ENCODE measurements at places on chromosomes 4 and X. TPM values are rescaled to one million over a fixed set of nuclear protein-coding genes. Genes with fewer than 3 reads are reported as not detected.

DNA sequence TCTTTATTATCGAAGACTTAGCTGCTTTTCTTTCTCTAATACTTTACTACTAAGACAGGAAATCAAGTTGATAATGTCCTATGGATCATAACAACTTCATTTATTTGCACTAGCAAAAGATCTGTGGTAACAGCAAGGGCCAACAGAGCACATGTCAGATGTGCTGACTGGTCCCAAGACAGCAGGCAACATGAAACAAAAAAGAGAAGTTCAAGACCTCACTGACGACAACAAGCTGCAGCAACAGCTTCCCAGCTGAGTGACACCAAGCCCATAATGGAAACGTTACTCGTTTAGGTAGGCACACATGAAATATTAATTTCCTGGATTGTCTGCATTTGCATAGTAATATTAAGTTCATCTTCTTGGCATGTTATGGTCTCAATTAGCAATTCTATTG is 126.9 kb downstream of the UNC5C start:
- no peaks in the 10 kb centered on the region for H3K36me3 ChIP-seq
- H3K4me1 ChIP-seq: no peaks in the 10 kb centered on the region
- H3K27me3 ChIP-seq: no peaks in the 10 kb centered on the region

- H3K4me1 ChIP-seq: no peaks in the 10 kb centered on the region
- DNase-seq: peak; percentile 91
- H3K27ac ChIP-seq: peak within 1 kb of the TSS; percentile 85
- H3K36me3 ChIP-seq: no peaks in the 10 kb centered on the region
- no peaks in the 10 kb centered on the region for H3K27me3 ChIP-seq
Observed at GRCh38 chrX:101051549-101052302, at the start of gene TRMT2B. Gene TRMT2B, minus strand, starts transcription at chrX:101052111. Its CDS starts 9,822 bp downstream, at chrX:101042289.

GRCh38 chrX:79375340-79375739 is 8.2 kb upstream of the ITM2A start:
- no peak overlapping the region for H3K27ac ChIP-seq
- DNase-seq: no peak
- no peaks in the 10 kb centered on the region for H3K27me3 ChIP-seq
- H3K4me1 ChIP-seq: no peaks in the 10 kb centered on the region
- H3K4me3 ChIP-seq: no peak overlapping the region

DNA sequence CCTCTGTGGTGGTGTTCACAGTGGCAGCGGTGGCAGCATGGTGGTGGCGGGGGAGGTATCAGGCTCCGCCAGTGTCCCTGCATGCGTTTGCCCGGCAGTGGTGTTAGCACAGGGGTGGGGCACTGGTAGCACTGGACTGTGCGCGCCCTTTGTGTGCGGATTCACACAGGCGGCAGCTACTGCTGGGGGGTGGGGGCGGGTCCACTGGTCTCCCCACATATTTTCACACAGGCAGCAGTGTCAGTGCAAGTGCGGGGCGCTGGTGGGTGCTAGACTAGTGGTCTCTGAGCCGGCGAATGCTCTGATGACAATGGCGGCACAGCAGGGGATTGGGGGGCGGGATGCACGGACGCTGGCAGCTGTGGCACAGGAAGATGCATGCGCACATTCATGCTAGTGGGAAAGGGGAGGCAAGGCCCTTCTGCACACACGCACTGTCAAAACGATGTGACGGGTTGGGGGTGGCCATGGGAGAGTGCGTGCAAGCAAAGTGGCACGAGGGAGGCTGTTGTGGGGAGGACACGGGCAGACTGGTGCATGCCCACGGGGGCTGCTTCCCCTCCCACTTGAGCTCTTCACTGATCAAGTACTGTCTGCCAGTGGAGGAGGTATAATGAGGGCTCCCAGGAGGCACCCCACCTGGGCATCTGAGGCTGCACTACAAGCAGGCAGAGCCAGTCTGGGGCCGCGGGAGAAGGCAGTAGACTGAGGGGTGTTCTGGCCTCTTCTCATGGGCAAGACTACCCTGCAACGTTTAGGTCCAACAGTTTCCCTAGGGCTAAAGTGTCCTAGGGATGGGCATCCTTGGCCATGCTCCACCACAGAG is 53.0 kb downstream of the POF1B start:
- H3K36me3 ChIP-seq: no peaks in the 10 kb centered on the region
- DNase-seq: no peak
- H3K4me3 ChIP-seq: no peak overlapping the region
- no peaks in the 10 kb centered on the region for H3K4me1 ChIP-seq
- no peaks in the 10 kb centered on the region for H3K27me3 ChIP-seq

- no peaks in the 10 kb centered on the region for H3K36me3 ChIP-seq
- peaks cover 18% of the 10 kb centered on the region for H3K27me3 ChIP-seq
- peaks cover 7% of the 10 kb centered on the region for H3K4me1 ChIP-seq
- H3K27ac ChIP-seq: no peak overlapping the region
- no peak overlapping the region for H3K4me3 ChIP-seq
Observed at GRCh38 chr4:1031956-1032795, 20.8 kb downstream of the FGFRL1 start.

DNA sequence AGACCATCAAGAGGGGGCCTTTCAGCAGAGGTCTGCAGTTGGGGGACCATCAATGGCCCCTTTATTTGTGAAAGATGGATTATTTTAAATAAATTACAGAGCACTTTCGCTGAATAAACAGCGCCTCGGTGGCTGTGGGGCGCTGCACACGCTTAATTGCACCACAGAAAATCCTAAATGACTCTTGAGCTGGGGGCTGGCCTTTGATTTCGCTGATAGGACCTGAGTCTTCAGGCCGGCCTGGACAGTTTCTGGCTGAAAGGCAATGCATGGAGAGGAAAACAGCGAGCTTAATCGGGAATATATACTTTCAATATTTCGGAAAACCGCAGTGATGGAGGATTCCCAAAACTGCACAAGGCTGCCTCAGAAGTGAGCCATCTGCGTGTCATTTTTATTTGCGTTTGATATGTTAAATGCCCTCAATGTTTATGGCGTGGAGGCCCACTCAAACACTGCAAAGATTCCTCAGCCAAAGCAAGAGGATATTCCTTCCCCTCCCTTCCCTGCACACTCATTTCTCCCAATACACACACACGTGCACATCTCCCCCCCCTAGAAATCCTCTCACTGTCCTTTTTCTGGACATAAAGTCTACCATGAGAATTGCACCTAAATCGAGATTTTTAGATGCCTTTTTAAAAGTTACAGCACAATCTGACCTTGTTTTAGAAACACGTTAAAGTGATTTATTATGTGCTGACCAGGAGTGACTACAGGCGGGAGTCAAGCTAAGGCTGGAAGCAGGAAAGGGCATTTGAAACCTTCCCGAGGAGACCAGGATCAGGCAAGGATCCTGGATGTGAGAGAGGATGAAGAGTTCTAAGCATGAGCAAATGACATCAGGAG is 340.7 kb downstream of the RAB28 start:
- H3K27me3 ChIP-seq: no peaks in the 10 kb centered on the region
- no peak for DNase-seq
- H3K27ac ChIP-seq: no peak overlapping the region
- no peak overlapping the region for H3K4me3 ChIP-seq

DNA sequence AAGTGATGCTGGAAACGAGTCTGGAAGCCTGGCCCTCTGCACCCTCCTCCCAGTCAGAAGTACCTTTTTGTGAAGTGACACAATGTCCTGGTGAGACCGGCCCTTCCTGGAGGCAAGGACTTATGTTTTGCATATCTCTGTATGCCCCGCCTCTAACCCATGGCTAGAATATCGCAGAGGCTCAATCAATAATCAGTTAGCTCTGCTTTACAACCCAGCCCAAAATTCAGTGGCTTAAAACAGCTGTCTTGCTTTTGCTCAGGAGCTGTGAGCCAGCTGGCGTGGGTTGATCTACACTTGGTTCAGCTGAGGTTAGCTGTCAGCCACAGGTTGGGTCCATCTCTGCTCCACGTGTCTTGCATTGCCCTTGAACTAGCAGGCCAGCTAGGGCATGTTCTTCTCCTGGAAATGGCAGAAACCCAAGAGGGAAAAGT is 98.8 kb upstream of the METTL14 start:
- H3K36me3 ChIP-seq: no peaks in the 10 kb centered on the region
- H3K27ac ChIP-seq: no peak overlapping the region
- no peak for DNase-seq
- H3K4me3 ChIP-seq: no peak overlapping the region

- H3K27ac ChIP-seq: no peak overlapping the region
- H3K4me1 ChIP-seq: no peaks in the 10 kb centered on the region
- H3K4me3 ChIP-seq: peak overlapping the region; percentile 3
- peak; percentile 15 for DNase-seq
Observed at GRCh38 chrX:125205918-125206665, 113.6 kb upstream of the TEX13C start.

GRCh38 chrX:153816831-153817690 is 13.3 kb downstream of the PDZD4 start:
- no peak overlapping the region for H3K4me3 ChIP-seq

DNA sequence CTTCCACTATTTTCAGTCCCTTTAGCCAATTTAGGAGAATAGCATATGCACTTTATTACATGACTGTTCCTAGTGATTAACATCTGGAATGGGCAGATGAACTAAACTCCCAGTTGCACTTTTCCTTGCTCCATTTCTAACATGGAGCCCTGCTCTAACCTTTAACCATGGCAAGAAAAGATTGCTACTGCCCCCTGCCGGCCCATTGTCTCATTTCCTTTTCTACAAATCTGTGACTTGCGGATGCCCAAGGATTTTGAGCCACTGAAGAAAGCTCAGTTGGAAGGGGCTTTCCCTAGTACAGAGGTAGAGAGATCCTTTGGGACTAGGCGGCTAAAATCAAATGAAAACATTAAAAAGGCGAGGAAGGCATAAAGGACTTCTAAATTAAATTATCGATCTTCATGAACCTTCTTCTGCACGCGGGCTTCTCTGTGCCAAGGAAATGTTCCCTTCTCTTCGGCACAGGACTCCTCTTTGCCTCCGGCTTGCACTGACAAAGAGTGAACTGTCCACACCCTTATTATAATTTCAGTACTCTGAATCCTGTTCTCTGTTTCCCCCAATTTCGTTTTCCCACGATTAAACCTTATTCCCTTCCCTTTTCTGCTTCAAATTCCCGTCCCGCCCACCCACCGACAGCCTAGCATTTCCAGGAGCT is 577 bp upstream of the GLRA2 start:
- H3K4me1 ChIP-seq: no peaks in the 10 kb centered on the region
- H3K4me3 ChIP-seq: no peak overlapping the region
- H3K27ac ChIP-seq: no peak overlapping the region
- peak; percentile 87 for DNase-seq
- H3K36me3 ChIP-seq: no peaks in the 10 kb centered on the region

DNA sequence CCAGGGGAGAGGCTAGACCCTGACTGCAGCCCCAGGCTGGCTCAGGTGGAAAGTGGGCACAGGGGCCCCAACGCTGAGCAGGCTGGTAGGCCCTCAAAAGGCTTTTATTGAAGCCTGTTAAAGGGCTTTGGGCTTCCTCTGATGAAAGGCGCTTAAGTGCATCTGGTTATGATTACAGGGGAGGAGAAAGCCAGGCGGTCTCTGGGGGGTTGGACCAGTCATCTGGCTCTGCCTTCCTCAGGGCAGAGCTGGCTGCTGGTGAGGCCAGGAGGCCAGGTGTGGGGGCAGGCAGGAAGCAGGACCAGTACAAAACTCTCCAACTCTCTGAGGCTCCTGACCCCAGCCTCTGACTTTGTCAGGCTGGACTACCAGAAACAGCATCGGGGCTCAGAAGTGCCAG is 68.8 kb upstream of the BCOR start:
- no peaks in the 10 kb centered on the region for H3K36me3 ChIP-seq
- H3K4me1 ChIP-seq: no peaks in the 10 kb centered on the region
- H3K27me3 ChIP-seq: peaks cover 32% of the 10 kb centered on the region
- no peak overlapping the region for H3K27ac ChIP-seq

GRCh38 chrX:57930051-57930450 is 19.8 kb upstream of the ZXDA start:
- H3K4me3 ChIP-seq: no peak overlapping the region
- H3K4me1 ChIP-seq: no peaks in the 10 kb centered on the region
- H3K27me3 ChIP-seq: no peaks in the 10 kb centered on the region
- no peak for DNase-seq
- H3K36me3 ChIP-seq: no peaks in the 10 kb centered on the region

DNA sequence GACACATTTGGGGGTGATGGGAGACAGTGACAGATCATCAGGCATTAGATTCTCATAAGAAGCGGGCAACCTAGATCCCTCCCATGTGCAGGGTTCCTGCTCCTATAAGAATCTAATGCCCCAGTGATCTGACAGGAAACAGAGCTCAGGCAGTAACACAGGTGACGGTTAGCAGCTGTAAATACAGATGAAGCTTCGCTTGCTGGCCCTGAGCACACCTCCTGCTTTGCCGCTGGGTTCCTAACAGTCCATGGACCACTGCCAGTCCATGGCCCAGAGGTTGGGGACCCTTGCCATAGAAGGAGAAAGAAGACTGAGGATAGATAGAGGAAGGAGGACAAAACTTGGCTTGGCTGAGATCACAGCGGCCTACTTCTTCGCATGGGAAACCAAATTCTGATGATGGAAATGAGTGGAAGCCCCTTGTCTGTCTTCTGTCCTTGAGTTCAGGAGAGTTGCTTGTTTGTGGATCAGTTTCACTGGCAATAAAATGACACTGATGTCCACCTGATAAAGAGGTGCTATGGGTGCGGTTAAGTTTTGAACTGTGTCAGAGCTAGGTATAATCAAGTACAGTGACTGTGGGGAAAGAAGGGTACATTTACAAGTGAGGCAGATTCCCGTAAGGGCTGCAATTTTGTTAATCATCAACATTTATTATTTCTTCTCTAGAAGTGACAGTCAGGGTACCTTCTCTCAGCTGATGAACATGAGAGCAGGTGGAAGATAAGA is 1.7 kb upstream of the TIFA start:
- H3K27me3 ChIP-seq: no peaks in the 10 kb centered on the region
- H3K4me1 ChIP-seq: no peaks in the 10 kb centered on the region
- H3K36me3 ChIP-seq: no peaks in the 10 kb centered on the region
- no peak for DNase-seq
- H3K4me3 ChIP-seq: no peak overlapping the region

GRCh38 chr4:94722270-94722669 is 35.5 kb upstream of the BMPR1B start:
- H3K4me3 ChIP-seq: no peak overlapping the region
- no peak overlapping the region for H3K27ac ChIP-seq
- no peaks in the 10 kb centered on the region for H3K27me3 ChIP-seq
- no peak for DNase-seq

GRCh38 chr4:27009539-27009938 is 148.9 kb downstream of the STIM2 start:
- DNase-seq: no peak
- H3K27ac ChIP-seq: no peak overlapping the region
- H3K4me1 ChIP-seq: no peaks in the 10 kb centered on the region
- no peaks in the 10 kb centered on the region for H3K27me3 ChIP-seq
- H3K4me3 ChIP-seq: no peak overlapping the region

- no peak overlapping the region for H3K27ac ChIP-seq
- no peak for DNase-seq
- H3K27me3 ChIP-seq: no peaks in the 10 kb centered on the region
- no peak overlapping the region for H3K4me3 ChIP-seq
- H3K36me3 ChIP-seq: no peaks in the 10 kb centered on the region
Observed at GRCh38 chrX:130330146-130330545, 9.6 kb upstream of the SLC25A14 start.

- H3K4me1 ChIP-seq: no peaks in the 10 kb centered on the region
- H3K27me3 ChIP-seq: no peaks in the 10 kb centered on the region
- no peak overlapping the region for H3K27ac ChIP-seq
- no peak for DNase-seq
- no peak overlapping the region for H3K4me3 ChIP-seq
Observed at GRCh38 chr4:101010987-101011386, 336.3 kb downstream of the PPP3CA start.

PNCK gene
- 11.1 TPM for total RNA-seq

XG gene
- 0.50 TPM for total RNA-seq

CCDC160 gene
- not detected for total RNA-seq

METTL14 gene
- total RNA-seq: 33.0 TPM

MRFAP1 gene
- total RNA-seq: 214 TPM

TFE3 gene
- total RNA-seq: 28.5 TPM

ANTXR2 gene
- total RNA-seq: 121 TPM

ADH7 gene
- not detected for total RNA-seq

ERAS gene
- total RNA-seq: not detected

PAGE1 gene
- not detected for total RNA-seq

SMR3A gene
- not detected for total RNA-seq

TLL1 gene
- total RNA-seq: 2.4 TPM

CCNB3 gene
- 0.11 TPM for total RNA-seq

Measured in colonic mucosa (tissue), 4 donors.